Stimulated activated CD8-positive, alpha-beta memory T cell treated with anti-CD3 and anti-CD28 coated beads, Interleukin-15, amount 100 ng/mL, for 48 hours (primary cell): ENCODE measurements at places on chromosomes 5 and 9.

GRCh38 chr9:38644601-38645000 is 24.2 kb upstream of the ANKRD18A start:
- DNase-seq: no peak

DNA sequence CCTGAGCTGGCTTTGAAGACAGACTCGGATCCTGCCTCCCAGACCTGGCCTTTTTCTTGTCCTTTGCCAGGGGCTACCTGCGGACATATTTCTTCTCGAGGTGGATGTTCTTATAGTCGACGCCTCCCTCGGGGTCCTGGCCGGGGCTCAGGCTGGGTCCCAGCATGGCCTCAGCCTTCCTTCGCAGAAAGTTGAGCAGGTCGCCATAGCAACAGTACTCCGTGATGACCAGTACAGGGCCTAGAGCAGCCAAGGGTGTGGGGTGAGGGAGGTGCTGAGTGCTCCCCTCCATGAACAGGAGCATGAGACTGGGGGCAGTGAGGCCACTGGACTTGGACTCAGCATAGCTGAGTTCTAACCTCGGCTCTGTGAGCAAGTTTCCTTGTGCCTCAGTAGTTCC is 26.7 kb downstream of the CSF1R start:
- no peak for DNase-seq

- DNase-seq: no peak
These were observed 107.6 kb downstream of the FBXW11 start for GRCh38 chr5:171898879-171899278.

DNA sequence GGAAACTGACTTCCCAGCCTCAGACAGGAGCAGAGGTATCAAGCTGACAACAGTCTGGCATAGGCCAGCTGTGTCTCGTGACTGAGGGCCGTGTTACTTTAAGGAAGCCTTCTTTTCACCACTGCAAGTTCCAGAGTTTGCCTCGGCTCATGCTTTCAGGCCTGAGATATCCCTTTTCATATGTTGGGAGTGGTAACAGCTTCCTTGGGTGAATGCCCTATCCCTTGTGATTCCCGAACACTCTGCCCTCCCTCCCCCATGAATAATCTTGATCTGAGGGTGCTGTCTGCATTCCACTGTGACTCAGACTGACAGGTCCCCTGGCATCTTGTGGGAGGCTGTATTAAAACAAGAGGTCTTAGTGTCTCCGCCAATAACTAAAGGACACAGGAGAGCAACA is 49.7 kb upstream of the ARL15 start:
- no peak for DNase-seq

DNA sequence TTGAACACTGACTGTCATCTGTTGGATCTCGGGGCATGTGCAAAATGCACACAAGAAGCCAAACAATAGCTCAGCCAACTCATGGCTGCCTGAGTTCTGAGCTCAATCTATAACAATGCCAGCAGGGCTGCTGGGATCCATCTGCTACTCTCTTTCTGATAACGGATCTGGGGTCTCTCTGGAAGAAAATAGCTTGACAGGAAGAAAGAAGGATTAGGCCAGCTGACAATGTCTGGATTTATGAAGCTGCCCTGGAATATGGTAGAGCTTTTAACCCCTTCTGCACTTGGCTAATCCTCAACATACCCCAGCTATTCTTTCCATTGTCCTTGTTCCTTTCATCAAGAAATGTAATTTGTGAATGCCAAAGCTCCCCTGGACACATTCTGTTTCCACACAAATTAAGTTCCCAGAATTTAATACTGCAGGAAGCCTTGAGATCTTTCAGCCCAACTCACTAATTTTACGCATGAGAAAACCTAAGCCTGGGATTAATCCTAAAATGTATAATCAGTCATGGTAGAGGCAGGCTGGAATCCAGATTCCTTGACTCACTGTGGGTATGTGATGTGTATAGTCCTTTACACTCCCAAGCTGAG is 62.7 kb upstream of the PCA3 start:
- no peak for DNase-seq

- no peak for DNase-seq
These were observed 50.7 kb downstream of the MSX2 start for GRCh38 chr5:174775081-174775480.

DNA sequence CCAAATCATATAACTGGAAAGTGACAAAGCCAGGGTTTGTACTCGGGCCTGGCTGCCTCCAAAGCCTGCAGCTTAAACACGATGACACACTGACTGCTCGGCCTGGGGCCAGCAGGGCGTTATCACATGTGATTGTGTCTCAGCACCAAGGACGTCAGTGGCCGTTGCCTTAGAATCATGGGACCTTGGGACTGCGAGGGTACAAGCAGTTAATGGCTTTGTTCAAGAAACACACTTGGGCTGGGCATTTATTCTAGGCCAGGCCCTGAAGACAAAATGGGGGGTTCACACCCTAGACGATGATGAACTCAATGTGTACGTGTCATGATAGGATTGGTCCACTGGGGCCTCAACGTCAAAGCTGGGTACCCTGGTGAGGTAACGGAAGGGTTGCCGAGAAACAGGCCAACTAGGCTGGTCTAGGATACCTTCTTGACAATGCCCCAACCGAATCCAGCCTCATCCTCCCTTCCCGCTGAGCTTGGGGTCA is 13.0 kb downstream of the SH3PXD2B start:
- DNase-seq: no peak

DNA sequence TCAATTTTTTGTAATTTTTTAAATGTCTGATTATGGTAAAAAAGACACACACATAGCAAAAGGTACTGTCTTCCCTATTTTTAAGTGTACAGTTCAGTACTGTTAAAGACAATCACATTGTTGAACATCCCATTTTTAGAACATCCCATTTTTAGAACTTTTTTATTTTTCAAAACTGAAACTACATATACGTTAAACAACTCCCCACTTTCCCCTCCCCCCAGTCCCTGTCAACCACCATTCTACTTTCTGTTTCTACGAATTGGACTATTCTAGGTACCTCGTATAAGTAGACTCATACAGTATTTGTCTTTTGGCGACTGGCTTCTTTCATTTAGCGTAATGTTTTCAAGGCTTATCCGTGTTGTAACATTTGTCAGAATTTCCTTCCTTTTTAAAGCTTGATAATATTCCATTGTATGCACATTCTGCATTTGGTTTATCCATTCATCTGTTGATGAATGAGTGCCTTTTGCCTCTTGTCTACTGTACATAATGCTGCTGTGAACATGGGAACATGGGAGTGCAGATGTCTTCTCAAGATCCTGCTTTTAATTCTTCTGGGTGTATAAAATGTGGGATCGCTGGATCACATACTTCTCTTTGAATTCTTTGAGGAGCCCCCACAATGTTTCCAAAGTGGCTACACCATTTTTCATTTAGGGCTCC is 154.0 kb downstream of the PIK3R1 start:
- no peak for DNase-seq
